ENCODE measurements at places on chromosomes 16 and 17.

GRCh38 chr17:38761612-38762011 is 9.1 kb downstream of the PSMB3 start:
- no peak for DNase-seq

DNA sequence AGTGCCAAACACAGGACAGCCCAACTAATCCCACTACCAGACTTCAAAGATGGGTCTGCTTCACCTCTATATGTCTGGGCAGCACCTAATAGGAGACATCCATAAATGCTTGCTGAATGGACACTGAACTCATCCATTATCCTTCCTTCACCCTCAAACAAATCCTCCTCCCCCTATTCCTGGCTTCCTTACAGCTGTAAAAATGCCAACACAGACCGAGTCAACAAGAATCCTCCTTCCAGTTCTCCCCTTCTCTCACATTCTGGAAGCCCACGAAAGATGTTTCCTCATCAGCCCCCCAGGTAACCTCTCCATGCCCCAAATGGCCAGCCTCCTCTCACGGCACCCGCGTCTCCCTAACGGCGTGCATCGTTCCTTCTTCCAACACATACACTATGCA is 12.3 kb downstream of the PELP1 start:
- DNase-seq = no peak

- no peak for DNase-seq
Measured at GRCh38 chr16:66618588-66619375, 14.3 kb downstream of the CMTM3 start.

- DNase-seq = no peak
Measured at GRCh38 chr17:75996665-75997590, 3.7 kb upstream of the CDK3 start.

- DNase-seq = no peak
Measured at GRCh38 chr16:26335236-26335853, 643.6 kb downstream of the HS3ST4 start.

GRCh38 chr17:36594626-36595401 is 3.1 kb downstream of the DHRS11 start:
- no peak for DNase-seq

DNA sequence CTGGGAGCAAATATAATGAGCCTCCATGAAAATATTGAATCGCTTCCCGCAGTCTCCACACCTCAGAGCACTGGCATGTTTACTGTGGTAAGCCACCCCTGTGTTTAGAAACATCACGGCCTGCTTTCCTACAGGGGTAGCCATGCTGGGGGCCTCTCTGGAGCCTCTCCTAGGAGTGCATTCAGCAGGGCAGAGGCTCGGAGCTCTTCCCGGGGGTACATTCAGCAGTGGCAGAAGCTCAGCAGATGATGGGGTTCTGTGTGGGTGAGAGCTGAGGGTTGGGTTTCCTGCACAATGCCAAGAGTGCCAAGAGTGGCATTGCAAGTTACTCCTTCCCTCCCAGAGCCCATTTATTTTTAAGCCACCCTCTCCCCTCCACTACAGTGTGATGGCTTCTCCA is 386.6 kb downstream of the SEC14L1 start:
- no peak for DNase-seq

DNA sequence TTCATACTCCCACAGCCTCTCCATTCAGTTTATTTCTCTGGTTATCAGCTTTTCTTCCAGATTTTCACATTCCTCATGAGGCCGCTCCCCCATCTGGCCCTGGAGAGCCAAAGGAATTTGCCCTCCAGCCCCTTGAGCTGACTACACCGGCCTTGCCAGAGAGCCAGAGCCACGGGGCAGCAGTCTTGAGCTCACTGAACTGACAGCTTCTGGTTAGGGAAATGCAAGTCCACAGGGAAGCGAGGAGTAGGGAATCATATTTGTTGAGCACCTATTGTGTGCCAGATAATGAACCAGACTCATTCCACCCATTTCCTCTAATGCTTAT is 102.4 kb downstream of the ABCC12 start:
- no peak for DNase-seq

GRCh38 chr16:23324727-23325126 is 22.6 kb downstream of the SCNN1B start:
- DNase-seq = peak; percentile 90

DNA sequence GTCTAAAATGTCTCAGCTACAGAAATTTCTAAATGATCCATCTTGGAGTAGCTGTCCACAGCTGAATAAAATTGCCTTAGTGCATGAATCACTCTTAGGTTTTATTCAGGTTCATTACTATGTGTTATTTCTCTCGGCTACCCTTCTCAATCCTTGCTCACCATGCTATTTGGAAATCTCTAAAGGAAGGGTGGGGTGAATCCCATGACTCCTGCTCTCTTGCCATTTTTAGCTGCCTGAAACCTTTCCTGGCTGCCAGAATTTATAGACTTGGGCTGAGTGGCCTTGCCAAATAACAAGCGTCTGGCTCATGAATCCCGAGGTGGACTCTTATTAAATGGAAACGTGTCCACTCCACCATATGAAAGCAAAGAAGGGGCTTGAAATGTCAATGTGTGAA is 936.1 kb upstream of the SOX9 start:
- DNase-seq = no peak

- peak; percentile 9 for DNase-seq
Measured at GRCh38 chr16:49608098-49608497, 234.5 kb downstream of the C16orf78 start.

GRCh38 chr16:70720425-70721201 is 34.8 kb upstream of the MTSS2 start:
- DNase-seq = no peak

- DNase-seq = no peak
Measured at GRCh38 chr16:73190688-73191659, 143.0 kb upstream of the ZFHX3 start.

- DNase-seq = no peak
Measured at GRCh38 chr17:49452201-49452600, 37.5 kb upstream of the PHB1 start.

- no peak for DNase-seq
Measured at GRCh38 chr17:76892329-76892728, 24.1 kb downstream of the MGAT5B start.

GRCh38 chr17:48569674-48570324 is 8.4 kb downstream of the HOXB4 start:
- DNase-seq = no peak

- DNase-seq = no peak
Measured at GRCh38 chr16:12094537-12095265, 118.2 kb downstream of the SNX29 start.

GRCh38 chr17:29195465-29196081 is 15.4 kb upstream of the MYO18A start:
- DNase-seq = no peak

GRCh38 chr16:73058221-73058615 is 10.3 kb upstream of the ZFHX3 start:
- DNase-seq = no peak

- DNase-seq = no peak
Measured at GRCh38 chr17:48645639-48646182, 19.6 kb upstream of the HOXB9 start.

GRCh38 chr17:75650874-75651273 is 16.1 kb downstream of the RECQL5 start:
- no peak for DNase-seq

GRCh38 chr17:49624896-49625295 is 49.2 kb downstream of the NXPH3 start:
- DNase-seq = no peak

DNA sequence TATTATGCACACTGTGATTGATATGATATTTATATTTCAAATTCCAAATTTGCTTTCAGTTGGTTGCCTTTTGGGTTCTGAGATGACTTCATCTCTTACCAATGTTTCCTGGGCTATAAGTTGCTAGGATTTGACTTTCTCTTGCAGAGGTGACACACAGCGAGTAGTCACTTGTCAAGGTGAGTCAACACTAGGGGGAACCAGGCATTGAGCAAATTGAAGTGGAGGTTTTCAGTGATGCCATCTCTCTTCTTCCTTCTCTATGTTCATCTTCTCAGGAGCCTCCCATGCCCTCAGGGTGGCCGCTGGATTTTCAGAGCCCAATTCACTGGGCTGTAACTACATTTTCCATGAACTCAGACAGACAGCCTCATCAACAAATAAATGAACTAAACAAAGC is 6.0 kb upstream of the CPD start:
- DNase-seq = no peak

DNA sequence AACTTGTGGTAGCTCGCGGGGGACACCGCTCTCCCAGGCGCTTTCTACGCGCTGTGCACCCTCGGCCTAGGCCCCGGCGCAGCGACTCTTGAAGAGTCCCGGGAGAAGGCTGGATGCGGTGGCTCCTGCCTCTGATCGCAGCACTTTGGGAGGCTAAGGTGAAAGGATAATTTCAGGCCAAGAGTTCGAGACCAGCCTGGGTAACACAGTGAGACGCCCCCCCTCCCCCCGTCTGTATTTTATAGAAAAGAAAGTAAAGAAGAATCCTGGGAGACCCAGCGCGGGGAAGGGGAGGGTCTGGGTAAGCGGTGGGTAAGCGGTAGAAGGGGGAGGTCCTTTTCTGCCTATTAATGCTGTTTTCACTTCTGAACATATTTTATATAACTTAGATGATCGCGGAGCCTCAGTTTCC is 486 bp upstream of the PLLP start:
- no peak for DNase-seq

DNA sequence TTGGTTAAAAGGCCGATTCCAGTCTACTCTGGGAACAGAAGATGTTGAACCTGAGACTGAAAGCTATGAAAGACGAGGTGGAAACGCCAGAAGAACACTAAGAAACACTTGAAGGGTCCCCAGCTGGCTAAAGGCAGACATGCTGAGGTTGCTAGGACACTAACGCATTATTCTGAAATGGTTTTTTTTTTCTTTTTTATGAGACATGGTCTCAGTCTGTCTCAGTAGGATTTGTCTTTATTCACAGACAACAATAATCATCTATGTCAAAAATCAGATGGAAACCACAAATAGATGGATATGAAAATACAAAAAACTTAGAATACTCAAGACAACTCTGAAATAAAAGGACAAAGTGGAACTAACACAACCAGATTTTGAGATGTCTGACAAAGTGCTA is 35.0 kb upstream of the RASD1 start:
- DNase-seq = no peak

DNA sequence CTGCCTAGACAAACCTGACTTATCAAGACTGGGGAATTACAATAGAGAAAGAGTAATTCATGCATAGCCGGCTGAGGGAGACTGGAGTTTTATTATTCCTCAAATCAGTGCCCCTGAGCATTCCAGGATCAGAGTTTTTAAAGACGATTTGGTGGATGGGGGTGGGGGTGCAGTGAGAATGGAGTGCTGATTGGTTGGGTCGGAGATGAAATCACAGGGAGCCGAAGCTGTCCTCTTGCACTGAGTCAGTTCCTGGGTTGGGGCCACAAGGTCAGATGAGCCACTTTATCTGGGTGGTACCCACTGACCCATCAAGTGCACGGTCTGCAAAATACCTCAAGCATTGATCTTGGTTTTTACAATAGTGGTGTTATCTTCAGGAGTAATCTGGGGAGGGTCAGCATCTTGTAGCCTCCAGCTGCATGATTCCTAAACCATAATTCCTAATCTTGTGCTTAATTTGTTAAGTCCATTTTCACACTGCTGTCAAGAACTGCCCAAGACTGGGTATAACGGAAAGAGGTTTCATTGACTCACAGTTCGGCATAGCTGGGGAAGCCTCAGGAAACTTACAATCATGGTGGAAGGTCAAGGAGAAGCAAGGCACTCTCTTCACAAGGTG is 69.6 kb downstream of the MARF1 start:
- DNase-seq = no peak

- DNase-seq = no peak
Measured at GRCh38 chr16:78552106-78552675, 452.7 kb downstream of the WWOX start.

- DNase-seq = no peak
Measured at GRCh38 chr17:9875441-9875840, 29.6 kb downstream of the RCVRN start.

DNA sequence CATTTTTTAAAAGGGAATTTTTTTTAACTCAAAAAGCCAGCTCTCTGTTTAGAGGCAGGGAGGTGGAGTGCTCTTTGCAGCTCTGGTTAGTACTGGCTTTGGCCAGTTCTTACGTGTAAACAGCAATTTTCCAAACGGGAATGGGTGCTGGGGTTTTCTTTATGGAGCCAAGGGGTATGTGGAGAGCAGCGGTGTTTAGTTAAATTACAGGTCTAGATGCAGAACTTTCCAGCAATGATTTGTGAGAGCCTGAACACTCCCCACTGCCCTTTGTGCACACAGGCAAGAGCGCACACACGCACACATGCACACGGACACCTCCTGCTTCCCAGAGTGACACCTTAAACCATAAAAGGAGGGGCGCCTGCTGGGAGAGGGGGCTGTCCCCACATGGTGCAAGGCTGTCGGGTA is 140.2 kb downstream of the MSI2 start:
- peak; percentile 37 for DNase-seq

- no peak for DNase-seq
Measured at GRCh38 chr16:61969077-61969382, 67.2 kb downstream of the CDH8 start.

- no peak for DNase-seq
Measured at GRCh38 chr16:89845417-89845816, 17.1 kb downstream of the SPIRE2 start.

DNA sequence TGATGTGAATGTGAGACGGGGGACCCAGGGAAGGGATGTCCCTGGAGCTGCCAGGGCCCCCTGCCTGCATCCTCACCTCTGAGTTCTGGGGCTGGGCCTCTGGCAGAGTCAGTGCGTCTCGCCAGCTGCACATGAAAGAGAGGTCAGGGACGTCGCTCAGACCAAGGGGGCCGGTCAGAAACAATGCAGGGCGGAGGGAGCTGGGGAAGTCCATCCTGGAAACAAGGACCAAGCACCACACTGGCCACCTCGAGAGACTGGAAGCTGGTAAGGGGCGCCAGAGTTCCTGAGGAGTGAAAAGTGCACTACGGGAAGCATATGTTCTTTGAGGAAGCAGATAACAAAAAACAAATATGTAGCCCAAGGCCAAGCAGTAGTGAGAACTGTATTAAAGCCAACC is 2.1 kb downstream of the TAF1C start:
- DNase-seq = no peak

DNA sequence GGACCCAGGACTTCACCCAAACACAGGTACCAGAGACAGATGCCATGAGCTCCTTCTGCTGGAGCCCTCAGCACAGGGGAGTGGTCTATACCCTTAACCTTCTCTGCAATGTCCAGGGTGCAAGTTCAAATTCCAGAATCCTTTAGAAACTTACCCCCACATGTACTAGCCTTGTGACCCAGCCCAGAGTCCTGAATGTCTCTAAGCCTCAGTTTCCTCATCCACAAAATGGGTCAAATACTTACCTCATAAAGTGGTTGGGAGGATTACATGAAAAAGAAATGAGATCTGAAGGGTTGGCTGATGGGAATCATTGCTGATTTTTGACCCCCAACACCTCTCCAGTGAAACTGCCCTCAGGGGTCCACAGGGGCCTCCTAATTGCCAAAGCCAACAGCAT is 21.7 kb downstream of the COTL1 start:
- no peak for DNase-seq

Measured in NCI-H510A (cell line).